GM23338 (cell line): ENCODE measurements at places on chromosomes 16 and 17. TPM values are rescaled to one million over a fixed set of nuclear protein-coding genes. Genes with fewer than 3 reads are reported as not detected.

DNA sequence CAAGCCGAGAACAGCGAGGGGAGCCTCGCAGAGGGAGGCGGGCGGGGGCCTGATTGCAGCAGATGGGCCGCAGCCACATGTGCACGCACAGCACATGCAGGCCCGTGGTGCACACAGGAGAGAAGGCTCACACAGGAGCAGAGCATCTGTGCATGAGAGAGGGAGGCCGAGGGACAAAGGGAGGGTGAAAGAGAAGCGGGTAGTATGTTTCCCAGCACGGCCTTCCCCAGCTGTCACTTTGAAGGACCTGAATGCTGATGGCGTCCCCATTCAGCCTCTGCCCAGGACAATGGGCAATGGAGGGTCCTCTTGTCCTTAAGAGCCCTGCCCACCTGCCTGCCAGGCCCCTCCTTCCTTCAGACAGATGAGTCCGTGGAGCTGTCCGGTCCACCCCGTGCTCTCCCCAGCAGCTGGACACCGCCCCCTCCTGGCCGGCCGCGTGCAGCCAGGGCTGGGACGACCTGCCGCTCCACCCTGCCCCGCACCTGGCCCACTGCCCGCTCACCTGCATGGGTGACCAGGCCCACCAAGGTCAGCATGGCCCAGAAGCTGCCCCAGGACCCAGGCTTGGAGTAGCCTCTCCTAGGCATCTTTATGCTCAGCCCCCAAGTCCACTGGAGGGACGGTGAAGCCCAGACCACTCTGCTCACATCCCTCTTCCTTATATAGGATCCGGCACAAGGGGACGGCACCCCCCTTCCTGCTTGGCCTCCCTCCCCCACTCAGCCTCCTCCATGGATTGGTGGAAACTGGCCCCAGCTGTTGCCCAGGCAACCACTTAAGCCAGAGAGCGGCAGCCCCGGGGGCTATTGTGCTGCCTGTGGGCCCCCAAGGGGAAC, at the start of gene BTBD17:
Gene BTBD17, minus strand, starts transcription at position 639 of the 839 bp plus-strand sequence. Its CDS starts 49 bp downstream, at position 590.
- peaks cover 14% of the 10 kb centered on the region for H3K4me1 ChIP-seq
- no peaks in the 10 kb centered on the region for H3K36me3 ChIP-seq
- peaks cover 18% of the 10 kb centered on the region for H3K27me3 ChIP-seq
- DNase-seq, result peak; percentile 84
- no peak within 1 kb of the TSS for H3K27ac ChIP-seq

- H3K27ac ChIP-seq, result no peak overlapping the region
- no peaks in the 10 kb centered on the region for H3K27me3 ChIP-seq
- DNase-seq, result no peak
- no peaks in the 10 kb centered on the region for H3K36me3 ChIP-seq
- H3K4me1 ChIP-seq, result peaks cover 27% of the 10 kb centered on the region
Observed at GRCh38 chr17:77542011-77542410, 401.2 kb downstream of the SEC14L1 start.

Gene DGKE
- polyA plus RNA-seq, result 3.9 and 4.1 TPM in 2 replicates

Gene MATCAP1
- 9.5 and 13.3 TPM in 2 replicates for polyA plus RNA-seq
